PC-9 (cell line): ENCODE measurements at places on chromosomes 5 and 9. TPM values are rescaled to one million over a fixed set of nuclear protein-coding genes. Genes with fewer than 3 reads are reported as not detected.

RAI14 gene
- total RNA-seq, result 133 and 145 TPM in 2 replicates

GPR151 gene
- not detected in 2 replicates for total RNA-seq

BNC2 gene
- 2.7 and 2.9 TPM in 2 replicates for total RNA-seq

GRCh38 chr5:136174021-136174659, 18.8 kb downstream of the SMIM32 start:
- no peak for DNase-seq
